ENCODE measurements at places on chromosomes 7 and 10.

DNA sequence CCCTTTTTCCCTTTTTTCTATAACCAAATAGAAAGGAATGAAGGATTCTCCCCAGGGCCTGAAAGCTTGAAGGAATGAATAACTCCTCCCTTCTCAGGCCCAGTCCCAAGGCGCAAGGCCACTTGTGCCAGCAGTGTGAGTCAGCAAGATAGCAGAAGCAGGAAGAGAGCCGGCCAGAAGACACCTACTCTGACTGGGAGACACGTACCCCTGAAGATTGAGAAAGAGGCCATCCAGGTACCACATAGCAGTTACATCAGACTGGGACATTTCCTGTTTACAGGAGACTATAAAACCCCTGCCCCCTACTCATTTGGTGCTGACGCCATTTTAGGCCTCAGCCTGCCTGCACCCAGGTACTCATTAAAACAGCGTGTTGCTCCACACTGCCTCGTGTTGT, 65.5 kb downstream of the LRRC17 start:
- no peak for DNase-seq

DNA sequence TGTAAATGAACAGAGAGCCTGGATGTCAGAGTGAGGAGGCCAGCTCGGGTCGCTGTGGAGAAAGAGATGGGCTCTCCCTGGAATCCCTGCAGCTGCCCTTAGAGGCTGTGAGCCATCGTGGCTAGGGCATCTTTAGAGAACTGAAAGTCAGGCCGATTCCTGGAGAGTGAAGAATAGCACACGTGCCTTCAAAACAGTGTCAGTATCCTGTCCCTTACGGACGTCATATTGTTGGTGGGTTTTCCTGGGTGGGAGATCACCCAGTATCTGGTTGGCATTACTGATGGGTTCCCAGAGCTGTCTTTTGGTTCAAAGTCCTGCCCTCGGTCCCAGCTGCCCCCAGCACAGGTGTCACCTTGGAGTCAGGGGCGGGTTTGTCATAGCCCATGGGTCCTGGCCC, 25.3 kb downstream of the IKZF1 start:
- no peak for DNase-seq

DNA sequence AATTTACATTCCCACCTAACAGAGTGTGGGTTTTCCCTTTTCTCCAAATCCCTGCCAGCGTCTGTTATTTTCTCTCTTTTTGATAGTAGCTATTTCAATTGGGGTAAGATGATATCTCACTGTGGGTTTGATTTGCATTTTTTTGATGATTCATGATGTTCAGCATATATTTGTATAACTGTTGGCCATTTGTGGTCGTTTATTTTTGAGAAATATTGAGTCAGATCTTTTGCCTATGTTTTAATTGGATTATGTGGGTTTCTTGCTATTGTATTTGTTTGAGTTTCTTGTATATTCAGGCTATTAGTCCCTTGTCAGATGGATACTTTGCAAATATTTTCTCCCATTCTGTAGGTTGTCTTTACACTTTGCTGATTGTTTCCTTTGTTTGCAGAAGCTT, 193.8 kb downstream of the ABCA13 start:
- DNase-seq = no peak

DNA sequence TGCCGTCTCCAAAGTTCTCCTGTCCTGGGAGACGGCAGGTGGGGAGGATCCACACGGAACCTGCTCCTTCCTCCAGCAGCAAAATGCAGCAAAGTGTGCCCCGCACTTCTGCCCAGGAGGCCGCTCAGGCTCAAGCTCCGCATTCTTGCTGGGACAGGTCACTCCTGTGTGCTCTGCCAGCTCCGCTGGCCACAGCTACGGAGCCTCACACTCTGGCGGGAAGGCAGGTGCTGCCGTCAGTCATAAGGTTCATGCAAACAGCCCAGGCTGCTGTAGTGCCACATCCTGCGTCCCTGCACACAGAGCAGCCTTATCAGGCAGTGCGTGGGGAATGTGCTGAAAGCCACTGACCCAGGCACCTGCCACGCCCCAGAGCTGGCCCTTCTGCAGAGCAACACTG, 22.4 kb downstream of the ADGRA1 start:
- no peak for DNase-seq

DNA sequence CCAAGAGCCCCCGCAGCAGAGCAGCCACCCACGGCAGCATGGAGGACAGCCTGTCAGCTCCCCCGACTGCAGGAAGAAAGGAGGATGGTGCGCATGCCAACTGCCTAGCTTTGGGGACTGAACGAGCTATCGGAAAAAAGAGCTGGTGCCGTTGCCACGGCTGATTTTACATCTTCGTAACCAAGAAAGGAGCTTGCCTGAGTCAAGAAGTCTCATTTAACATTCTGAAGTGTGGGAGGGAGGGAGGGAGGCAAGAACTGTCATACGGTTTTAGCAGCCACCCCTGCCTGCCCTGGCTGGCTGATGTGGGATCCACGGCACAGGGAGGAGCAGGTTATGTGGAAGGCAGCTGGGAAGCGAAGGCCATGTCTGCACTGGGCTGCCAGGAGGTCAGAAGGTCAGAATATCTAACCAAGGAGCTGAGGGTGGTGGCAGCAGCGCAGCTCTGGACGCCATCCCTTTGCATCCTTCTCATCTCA, 74.7 kb upstream of the CAMK2B start:
- DNase-seq = no peak

DNA sequence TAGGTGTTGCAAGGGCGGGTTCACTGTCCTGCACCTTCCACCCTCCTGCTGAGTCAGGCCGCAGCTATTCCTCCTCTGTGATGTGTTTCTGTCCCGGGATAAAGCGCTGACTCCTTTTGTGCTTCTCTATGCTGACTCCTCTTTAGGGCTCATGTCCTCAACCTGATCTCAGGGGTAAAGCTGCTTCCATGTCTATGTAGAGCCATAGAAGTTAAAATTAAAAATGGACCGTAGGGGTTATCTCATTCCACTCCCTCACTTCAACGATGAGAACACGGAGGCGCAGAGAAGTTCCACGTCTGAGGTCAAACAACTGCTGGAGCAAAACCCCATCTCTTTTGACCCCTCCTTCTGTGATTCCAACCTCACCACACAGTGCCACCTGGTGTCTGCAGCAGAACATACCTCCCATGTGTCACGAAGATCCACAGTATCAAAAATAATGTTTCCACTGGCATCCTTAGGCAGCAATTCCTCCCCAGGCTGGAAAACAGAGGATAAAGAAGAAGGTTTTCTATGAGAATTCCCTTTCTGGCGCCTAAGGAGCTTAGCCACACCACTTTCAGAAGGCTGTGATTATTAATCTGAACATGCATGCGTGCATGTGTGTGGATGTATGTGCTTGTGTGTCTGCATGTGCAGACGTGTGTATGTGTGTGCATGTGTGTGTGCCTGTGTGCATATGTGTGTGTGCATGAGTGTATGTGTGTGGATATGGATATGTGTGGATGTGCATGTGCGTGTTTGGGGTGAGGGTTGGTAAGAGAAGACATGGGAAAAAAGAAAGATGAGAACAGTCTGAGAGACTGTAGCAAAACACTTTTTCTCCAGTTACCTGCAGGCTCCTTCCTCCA, 81.2 kb upstream of the UCN3 start:
- DNase-seq = peak; percentile 32

DNA sequence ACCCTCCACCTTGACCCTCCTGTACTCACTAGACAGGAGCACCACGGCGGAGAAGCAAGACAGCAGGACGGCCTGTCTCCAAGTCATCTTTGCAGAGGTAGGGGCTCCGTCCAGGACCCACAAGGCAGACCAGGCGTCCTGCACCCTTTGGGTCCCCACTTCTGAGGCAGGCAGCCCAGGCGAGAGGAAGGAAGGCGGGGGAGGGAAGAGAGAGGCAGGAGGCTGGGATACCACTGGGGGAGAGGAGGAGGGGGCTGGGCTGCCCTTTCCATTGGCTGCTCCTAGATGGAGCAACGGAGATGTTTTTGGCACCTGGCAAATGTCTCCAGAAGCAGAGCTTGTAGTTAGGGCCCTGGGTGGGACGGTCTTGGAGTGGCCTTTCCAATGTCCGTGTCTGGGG, at the start of gene UCMA:
TSS of gene UCMA (minus strand) at position 203 of the 400 bp plus-strand sequence. CDS start at position 87, 116 bp downstream.
- DNase-seq = no peak

GRCh38 chr7:151802469-151802846, 74.5 kb downstream of the PRKAG2 start:
- DNase-seq = no peak

DNA sequence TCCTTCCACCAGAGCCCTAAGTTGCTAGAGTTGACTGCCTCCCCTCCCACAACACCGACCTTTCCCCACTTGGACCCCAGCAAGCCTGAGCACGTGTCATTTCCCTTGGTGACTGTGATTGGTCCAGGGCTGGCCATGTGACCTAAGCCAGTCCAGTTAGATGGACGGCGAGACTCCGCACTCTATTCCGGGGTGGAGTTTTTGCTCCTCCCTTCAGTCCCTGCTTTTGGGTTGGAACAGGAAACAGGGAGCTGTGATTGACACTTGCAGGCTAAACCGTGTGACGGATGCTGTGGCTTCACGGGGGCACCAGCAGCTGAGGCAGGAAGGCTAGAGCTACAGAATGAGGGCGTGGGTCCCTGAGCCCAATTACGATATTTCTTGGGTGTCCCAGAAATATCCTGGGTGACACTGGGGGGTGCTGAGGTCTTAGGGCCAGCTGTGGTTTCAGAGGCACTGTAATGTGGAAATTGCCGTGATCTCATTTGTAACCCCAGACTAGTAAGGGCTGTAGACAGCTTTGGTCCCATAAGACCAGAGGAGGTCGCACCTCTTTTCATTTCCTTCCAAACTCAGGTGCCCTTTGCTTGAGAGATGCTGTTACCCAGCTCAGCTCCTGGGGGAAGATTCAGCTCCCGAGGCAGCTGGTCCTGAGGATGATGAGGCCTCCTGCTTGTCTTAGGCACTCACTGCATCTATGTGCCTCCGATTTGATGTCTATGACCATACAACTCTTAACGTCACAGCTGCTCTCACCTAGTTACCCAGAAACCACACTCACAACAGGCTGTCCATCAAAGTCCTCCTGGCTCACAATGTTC, 102.7 kb upstream of the NPTX2 start:
- DNase-seq = no peak

- DNase-seq = no peak
Observed at GRCh38 chr10:95476469-95477174, 84.5 kb downstream of the SORBS1 start.

DNA sequence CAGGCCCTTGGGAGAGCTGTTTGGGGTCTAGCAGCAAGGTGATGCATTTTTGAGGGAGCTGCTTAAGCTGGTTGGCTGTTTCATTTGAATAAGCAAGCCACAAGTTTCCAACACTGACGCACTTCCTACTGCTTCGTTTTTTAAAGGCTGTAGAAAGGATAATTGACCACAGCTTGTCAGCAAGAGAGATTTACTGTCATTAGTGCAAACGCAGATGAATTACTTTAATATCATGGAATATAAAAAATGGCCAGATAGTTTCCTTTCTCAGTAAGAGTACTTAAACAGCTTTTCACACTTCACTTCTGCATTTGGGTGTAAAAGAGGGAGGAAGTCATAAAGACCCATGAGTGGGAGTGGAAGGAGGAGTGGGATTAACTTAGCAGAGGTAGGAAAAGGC, 61.5 kb downstream of the FZD1 start:
- DNase-seq = no peak

DNA sequence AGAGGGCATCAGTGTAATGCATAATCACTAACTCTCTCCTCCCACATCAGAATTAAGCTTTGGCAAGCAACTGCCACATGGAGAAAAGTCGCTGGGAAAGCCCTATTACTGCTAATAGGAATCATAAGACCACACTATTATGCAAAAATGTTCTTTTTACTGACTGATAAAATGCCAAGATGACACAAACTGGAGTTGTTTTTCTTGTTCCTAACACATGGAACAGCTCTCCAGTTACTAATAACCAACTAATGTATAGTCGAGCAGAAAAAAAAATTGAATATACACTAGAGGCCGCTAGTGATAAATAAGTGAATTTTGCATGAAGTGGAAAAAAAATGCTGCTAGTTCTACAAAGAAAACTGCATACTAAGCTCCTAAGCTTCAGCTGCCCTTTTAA, 165.6 kb downstream of the TPK1 start:
- no peak for DNase-seq

DNA sequence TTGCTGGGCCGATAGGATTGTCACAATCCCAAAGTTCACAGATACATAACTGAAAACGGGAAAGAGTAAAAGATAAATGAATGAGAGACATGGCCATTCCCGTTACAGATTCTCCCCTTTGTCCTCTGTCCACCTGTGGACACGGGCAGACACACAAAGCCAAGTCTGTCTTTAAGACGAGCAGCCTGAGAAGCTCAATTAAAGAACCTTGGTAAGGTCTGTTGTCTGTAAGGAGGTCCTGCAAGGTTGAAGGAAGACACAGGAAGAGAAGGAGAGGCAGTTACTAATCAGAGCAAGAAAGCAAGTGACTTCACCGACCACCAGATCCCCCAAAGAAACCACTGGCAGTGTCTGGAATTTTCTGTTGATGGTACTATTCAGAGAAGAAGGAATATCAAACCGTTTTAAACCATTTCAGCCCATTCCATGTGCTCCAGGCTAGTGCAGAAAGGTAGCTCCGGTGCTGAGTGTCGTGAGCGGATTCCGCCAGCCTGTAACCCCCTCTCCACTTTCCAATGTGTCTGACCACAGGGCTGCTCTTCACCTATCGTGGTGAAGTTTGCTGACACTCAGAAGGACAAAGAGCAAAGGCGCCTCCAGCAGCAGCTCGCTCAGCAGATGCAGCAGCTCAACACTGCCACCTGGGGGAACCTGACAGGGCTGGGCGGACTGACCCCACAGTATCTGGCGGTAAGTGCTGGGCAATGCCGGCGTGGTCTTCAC, 252.6 kb downstream of the CELF2 start:
- peak; percentile 80 for DNase-seq

GRCh38 chr7:3867863-3868262, 566.8 kb downstream of the SDK1 start:
- DNase-seq = no peak

DNA sequence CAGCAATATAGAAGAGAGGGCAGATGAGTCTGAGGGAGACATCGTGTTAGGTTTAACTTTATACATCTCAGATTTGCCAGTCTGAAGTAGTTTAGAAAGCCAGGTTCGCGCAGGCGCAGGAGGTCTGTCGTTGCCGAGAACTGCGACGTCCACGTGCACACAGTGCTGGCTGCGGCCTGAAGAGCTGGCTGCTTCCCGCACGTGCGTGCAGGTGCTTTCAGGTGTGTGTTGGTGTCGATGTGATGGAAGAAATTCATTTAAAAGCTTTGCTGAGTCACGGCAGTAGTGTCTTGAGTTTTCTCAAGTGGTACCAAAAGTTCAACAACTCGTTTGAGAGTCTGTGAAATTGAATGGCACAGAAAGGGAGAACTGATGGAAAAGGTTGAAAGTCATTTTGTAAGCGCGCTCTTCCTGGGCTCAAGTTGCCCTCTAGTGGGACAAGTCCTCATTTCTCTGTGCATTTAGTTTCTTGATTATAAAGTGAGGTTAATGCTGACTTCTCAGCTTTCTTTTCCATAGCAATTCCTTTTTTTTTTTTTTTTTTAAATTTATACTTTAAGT, 18.6 kb downstream of the WDR37 start:
- DNase-seq = no peak
